ENCODE measurements at places on chromosomes 5 and 9. TPM values are rescaled to one million over a fixed set of nuclear protein-coding genes. Genes with fewer than 3 reads are reported as not detected.

Gene MSX2
- total RNA-seq = 0.19 TPM

Gene EIF4E1B
- 0.05 TPM for total RNA-seq

Gene WDR31
- 0.76 TPM for total RNA-seq

DNA sequence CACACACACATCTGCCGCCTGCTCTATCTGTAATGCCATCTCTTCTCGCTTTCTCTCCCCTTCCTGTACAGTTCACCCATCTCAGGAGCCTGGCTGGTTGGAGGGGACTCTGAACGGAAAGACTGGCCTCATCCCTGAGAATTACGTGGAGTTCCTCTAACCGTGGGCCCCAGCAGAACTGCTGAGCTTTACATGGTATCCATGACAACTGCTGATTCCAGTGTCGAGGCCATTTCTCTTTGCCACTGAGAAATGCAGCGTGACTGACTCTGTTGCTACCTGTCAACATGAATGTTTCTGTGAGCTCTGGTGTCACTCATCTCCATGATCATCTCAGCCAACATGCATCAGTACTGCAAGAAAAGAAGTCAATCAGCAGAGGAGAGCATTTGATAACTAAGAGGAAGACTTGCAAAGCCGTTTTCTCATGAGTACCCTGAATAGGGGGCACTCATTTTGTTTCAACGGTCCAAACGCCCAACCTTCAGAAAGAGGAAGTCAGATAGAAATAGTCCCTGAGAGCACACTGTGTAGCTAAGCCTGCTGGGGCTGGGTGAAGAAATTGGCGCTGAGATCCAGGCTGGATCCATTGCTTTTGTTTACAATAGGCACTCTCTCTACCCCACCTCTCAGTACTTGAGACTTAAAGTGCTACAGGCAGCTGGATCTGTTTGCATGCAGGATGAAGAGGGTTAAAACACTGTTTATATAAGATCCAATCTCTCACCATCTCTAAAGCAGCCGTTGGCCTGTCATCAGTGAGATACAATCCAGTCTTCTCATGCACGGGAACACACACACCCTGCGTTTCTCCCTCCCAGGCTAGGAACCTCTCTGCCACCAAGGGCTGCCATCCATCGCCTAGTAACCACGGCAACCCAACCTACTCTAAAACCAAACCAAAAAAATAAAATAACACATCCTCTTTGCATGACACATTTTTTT, 180.9 kb downstream of the NR3C1 start:
- no peaks in the 10 kb centered on the region for H3K36me3 ChIP-seq
- H3K27me3 ChIP-seq = no peaks in the 10 kb centered on the region
- H3K4me3 ChIP-seq = peak overlapping the region; percentile 36
- peaks cover 41% of the 10 kb centered on the region for H3K4me1 ChIP-seq
- H3K27ac ChIP-seq = peak overlapping the region; percentile 97
- DNase-seq = peak; percentile 61

- H3K27me3 ChIP-seq = no peaks in the 10 kb centered on the region
- DNase-seq = peak; percentile 28
- no peak overlapping the region for H3K4me3 ChIP-seq
- H3K4me1 ChIP-seq = peaks cover 5% of the 10 kb centered on the region
- peaks cover 4% of the 10 kb centered on the region for H3K36me3 ChIP-seq
Observed at GRCh38 chr9:79662537-79662956, 90.8 kb downstream of the TLE4 start.

DNA sequence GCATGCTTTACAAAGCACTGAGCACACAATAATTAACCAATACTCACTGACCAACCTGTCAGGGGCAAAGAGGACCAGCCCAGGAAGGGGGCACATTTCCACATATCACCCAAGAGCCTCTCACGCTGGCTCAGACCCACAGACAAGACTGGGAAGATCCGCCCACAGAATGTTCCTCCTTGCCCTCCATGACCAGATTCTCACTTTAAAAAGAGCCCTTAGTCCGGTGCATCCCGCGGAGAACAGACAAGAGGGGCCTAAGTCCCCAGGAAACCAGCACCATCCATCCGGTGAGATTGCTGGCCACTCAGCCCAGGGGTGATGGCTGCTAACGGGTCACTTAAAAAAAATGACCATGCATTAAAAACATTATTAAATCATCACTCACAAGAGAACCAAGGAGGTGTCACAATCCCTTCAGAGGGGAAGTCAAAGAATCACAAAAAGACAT, 32.9 kb downstream of the SEMA4D start:
- H3K36me3 ChIP-seq = peaks cover 13% of the 10 kb centered on the region
- DNase-seq = no peak

Measured in thymus (tissue), 14 donors.